Activated CD4-positive, alpha-beta memory T cell treated with anti-CD3 and anti-CD28 coated beads, Interleukin-2, amount 10 ng/mL, durations not matched to agents 7 days and 5 days (primary cell): ENCODE measurements at places on chromosomes 3 and 15. TPM values are rescaled to one million over a fixed set of nuclear protein-coding genes. Genes with fewer than 3 reads are reported as not detected.

The SCAANT1 gene
- total RNA-seq = not detected

- DNase-seq = no peak
Measured at GRCh38 chr3:55252921-55253320, 234.2 kb downstream of the WNT5A start.

- DNase-seq = no peak
Measured at GRCh38 chr15:63593705-63594671, 3.2 kb upstream of the FBXL22 start.

- DNase-seq = no peak
Measured at GRCh38 chr15:82566690-82567089, 26.4 kb upstream of the RPS17 start.

- DNase-seq = no peak
Measured at GRCh38 chr15:93932164-93932776, 299.1 kb upstream of the MCTP2 start.

DNA sequence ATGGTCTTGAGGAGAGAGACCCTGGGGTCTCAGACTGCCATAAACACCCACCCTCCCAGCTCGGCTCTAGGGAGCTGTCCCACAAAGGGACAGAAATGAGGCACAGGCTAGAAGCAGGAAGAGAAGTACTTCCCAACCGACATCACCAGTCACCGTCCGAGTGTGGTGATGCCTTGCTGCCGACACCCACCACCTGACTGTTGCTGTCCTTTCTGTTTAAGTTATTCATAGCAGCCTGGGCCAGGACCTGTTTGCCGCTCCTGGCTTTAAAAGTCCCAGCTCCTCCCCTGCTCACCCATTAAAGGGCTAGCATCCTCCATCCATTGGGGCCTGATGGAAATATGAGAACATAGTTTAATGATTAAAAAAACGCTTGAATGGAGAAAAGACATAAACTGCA lies 13.2 kb upstream of the SPG11 start:
- DNase-seq = peak; percentile 63

DNA sequence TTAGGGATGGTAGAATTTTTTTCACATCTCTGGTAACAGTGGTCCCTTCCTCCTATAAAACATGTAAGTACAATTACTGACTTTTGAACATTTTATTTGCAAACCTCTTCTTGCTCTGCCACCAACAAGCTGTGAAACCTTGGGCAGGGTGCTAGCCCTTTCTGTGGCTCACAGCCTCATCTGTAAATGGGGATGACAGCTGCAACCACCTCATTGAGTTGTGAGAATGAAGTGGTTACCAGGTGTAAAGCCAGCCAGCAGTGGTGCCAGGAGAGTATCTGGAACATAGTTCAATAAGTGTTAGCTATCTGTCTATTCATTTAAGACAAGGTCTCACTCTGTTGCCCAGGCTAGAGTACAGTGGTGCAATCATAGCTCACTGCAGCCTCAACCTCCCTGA lies 278.1 kb downstream of the ERC2 start:
- no peak for DNase-seq

GRCh38 chr3:97111244-97111643 lies 296.9 kb downstream of the EPHA6 start:
- no peak for DNase-seq

- DNase-seq = no peak
Measured at GRCh38 chr15:67145710-67146109, 80.3 kb downstream of the SMAD3 start.

The PHLDB2 gene
- total RNA-seq = 4.6 TPM

DNA sequence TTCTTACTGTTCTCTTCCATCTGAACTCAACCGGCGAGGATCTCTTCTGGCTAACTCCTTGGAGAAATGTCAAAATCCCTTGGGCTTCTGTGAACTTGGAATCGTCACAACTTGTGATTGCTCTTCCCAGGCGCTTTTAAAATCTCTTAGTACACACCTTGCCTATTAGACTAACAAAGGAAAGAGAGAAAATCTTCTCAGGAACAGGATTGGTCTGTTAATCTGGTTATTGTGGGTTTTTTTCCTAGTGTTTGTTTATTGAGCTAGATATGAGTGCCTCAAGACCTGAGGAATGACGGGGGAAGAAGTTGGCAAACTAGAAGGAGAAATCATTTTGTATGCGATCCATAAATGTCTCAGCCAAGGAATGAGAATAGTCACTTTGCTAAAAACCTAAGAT lies at the start of gene ATP13A5:
Gene ATP13A5, minus strand, starts transcription at position 48 of the 400 bp plus-strand sequence. Its CDS starts 28 bp downstream, at position 20.
- DNase-seq = no peak

DNA sequence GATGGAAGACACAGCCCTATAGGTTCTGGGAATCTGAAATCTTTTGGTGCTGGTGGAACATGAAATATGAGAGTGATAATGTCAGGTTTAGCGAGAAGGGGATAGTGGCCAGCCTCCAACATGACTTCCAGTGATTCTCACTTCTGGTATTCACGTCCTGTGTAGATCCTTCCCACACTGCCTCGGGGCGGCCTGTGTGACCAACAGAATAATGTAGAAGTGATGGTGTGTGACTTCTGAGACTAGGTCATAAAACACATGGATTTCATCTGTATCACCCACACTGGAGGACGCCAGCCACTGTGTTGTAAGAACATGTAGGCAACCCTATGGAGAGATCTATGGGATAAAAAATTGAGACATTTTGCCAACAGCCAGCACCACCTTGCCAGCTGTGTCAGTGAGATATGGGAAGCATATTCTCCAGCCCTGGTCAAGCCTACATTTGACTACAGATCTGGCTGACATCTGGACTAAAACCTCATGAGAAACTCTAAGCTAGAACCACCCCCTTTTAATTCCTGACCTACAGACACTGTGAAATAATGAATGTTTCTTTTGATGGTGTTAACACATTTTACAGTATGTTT lies 25.5 kb upstream of the NUDT16 start:
- DNase-seq = no peak

DNA sequence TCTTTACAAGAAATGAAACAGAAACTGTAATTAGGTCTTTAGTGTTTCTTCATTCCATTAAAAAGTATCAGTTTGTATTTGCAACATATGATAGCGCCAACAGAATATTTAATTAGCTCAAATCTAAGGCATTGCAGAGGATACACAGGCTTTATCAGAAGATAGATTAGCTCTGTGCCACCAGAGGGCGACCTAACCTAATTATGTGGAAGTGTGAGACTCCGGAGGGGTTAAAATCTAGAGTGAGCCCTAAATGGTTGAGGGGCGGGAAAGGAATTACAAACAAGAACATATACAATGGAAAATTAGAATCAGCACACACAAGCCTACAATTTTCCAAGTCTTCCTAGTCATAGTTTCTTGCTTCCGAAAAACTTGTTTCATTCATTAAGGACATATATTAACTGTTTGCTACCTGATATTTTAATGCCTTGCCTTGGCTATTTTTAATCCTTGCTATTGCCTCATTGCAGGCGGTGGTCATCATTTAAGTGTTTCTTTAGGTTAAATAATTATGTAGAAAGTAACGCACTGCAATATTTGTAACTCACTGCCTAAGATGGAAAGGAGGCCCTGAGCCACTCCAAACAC lies 18.0 kb upstream of the RYR3 start:
- DNase-seq = peak; percentile 38

GRCh38 chr3:175020101-175020500 lies 161.0 kb downstream of the NAALADL2 start:
- DNase-seq = no peak

- no peak for DNase-seq
Measured at GRCh38 chr3:82424031-82424339, 662.5 kb upstream of the GBE1 start.

The INSYN1 gene
- not detected for total RNA-seq

- no peak for DNase-seq
Measured at GRCh38 chr15:90619468-90619867, 89.7 kb downstream of the CRTC3 start.

DNA sequence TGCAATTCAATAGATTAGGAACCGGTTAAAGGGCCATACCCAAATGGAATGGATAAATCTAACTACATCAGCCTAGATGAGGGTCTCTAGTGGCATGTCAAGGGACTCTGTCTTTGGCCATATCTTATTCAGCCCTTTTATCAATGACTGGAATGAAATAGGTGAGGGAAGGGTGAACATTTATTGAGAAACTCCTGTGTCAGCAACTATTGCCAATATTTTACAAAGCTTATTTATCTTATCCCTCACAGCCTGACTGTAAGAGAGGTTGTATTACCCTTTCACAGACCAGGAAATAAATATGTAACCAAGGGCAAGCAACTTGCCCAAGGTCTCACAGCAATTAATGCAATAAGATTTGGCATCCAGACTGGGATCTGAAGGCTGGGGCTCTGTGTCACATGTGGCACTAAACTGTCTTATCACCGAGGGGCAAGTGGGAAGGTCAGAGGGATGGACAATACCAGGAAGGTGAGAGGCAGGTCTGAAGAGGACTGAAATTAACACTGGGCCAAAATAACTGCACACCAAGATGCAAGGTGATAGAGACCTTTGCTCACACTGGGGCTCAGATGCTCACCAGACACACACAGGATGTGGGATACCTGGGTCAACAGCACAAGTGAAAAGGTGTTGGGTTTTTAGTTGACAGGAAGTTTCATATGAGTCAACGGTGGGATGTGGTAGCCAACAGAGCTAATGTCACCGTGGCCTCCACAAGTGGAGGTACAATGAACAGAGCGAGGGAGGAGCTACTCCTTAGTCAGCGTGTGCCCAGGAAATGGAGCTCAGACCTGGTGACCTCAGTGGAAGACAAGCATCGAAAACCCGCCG lies 261.3 kb downstream of the RPLP1 start:
- DNase-seq = peak; percentile 88

GRCh38 chr3:117660941-117661817 lies 951.6 kb downstream of the TUSC7 start:
- no peak for DNase-seq

DNA sequence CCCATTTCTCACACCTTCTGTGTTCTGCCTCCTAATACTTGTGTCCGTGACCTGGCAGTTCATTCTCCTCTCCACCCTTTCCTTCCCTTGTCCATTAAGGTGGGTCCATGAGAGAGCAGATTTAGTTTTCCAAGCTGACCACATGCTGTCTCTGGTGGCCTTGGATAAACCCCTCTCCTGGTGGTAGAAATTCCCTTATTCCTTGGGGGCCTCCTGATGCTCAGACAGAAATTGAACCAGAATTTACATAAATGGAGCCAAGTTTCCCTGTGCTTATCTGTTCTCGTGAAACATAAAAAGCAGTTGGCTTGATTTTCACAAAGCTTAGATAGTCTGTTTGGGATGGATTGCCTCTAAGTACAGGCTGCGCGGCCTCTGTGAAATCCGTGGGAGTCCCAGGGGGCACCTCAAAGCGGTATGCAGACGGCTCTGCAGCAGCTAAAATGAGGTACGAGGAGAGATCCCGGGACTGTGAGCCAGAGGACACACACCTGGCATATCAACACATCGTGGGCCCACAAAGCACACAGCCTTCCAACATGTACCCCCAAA lies 101.0 kb upstream of the NMNAT3 start:
- DNase-seq = no peak

GRCh38 chr15:67335534-67336222 lies 81.1 kb downstream of the IQCH start:
- no peak for DNase-seq
